Activated naive CD4-positive, alpha-beta T cell (primary cell): ENCODE measurements at places on chromosomes 3 and 15.

- DNase-seq: no peak
Observed at GRCh38 chr15:66829551-66830121, 127.6 kb downstream of the SMAD6 start.

DNA sequence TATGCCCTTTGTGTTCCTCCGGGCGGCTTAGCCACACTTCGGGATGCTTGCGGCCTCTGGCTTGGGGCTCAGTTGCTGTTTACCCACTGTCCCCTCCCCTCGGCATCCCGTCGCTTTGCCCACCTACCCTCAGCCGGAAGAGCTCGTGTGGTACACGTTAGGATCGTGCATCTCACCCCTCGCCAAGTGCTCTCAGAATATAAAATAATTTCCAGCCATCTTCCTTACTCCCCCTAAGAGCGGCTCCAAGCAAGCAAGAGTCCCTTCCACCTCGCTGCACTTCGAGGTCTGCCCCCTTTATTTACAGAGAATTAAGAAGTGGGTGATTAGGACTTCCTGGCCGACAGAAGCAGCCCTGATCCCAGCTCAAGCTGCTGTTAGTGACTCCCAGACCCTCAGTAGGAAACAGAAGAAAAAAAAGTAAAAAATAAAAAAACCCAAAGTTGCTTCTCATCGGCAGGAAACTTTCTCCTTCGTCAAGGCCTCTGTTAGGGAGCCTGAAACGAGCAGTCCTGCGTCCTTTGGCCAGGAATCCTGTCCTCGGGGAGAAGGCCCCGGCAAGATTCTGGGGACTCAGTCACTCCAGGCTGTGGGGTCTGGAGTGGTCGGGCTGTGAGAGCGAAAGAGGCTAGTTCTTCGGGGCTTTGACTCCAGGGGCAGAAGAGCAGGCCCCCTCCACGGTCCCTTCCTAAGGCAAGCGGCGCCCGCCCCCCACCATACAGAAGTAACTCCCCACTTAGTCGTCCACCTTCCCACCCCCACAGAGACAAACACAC is 3.0 kb downstream of the MEIS2 start:
- DNase-seq: no peak

DNA sequence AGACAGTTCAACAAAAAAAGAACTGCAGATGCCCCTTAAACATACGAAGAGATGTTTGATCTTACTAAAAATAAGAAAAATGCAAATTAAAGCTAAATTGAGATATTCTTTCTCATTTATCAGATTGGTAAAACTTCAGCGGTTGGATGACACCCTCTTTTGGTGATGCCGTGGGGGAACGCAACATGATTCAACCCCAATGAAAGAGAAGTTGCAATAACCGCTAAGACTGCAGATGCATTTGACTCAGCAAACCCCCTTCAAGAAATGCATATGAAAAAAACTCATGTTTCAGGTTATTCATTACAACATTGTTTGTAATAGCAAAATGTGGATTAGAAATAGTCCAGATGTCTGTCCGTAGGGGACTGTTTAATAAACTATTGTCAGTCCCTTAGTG is 3.6 kb downstream of the KLHL6 start:
- no peak for DNase-seq

GRCh38 chr3:123657568-123657967 is 72.7 kb upstream of the HACD2 start:
- DNase-seq: no peak
